ENCODE measurements at places on chromosomes 12 and 14.

- no peak for DNase-seq
Observed at GRCh38 chr12:48192861-48193260, 9.4 kb downstream of the CCDC184 start.

DNA sequence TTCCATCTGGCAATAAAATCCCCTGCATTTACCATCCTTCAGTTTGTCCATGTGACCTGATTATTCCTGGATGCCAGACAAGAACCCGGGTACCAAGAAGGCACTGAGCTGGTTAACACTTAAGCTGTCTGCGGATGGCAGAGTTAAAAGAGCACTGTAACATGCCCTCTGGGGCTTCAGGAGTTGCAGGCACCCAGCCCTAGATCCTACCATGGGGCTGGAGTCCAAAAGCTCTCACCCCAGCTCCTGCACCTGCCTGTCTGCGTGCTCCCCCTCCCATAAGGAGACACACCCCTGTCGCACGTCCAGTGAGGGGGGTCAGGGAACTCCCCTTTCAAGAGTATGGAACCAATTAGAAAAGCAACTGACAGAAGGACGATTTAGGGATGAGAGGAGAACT, 14.6 kb upstream of the FBXO34 start:
- no peak for DNase-seq

DNA sequence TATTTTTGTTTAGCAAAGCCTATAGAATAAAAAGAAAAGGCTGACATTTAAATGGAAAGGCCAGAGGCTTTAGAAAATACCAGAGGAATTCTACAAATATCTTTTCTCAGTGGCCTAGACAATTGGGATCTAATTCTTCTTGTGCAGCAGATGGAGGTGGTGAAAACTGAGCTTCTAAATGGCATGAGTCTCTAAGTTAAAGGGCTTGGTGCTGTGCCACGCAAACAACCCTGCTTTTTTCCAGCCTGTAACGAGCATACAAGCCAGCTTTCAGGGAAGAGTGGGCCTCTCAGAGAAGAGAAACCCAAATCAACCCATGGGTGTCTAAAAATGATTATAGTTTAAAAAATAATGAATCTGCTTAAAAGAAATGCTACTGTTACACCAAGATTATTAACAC, 237.9 kb upstream of the NAV3 start:
- no peak for DNase-seq

DNA sequence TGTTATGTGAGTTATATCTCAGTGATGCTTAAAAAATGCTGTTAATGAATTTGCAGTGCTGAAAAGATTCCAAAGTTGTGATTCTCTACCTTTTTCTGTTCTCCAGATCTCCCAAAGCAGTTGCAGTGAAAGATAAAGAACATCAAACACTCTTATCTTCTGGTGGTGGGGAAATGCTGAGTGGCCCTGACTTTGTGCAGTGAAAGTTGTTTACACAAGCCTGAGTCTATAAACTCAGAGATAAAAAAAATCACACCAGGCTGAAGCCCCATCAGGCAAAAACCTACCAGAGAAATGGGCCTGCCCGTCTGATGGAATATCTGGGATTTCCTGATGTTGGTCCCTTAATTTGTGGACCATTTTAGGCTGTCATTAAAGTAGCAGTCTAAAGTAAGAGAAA, 46.1 kb downstream of the RASSF3 start:
- DNase-seq = no peak

DNA sequence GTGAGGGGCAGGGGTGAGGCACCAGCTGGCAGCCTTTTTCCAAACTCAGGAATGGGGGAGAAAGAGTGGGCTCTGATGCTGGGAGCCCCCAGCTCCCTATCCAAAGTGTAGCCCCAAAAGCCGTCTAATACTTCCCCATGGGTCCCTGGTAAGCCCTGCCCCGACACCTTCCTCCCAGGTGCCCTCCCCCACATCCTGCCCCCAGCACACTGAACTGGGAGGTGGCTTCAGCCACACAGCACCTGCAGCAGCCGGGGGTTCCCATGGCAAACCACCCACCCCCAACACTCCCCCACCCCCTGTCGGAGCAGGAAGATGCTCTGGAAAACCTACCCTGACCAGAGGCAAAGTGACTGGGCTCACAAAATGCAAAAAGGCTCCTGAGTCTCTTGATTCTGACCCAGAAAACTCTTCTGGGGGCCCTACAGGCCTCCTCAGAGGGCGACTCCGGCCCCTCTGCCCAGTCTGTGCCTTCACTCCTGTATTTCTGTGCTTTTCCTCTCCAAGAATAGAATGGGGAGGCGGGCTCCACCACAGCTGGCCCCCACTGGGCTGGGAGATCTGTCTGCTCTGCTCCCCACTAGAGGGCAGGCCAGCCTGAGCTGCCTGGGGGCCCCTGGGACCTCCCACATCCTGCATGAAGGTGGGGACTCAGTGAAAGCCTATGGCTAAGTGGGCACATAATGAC, 81.6 kb downstream of the ITPK1 start:
- peak; percentile 46 for DNase-seq

GRCh38 chr12:1481326-1481725, 113.1 kb downstream of the FBXL14 start:
- no peak for DNase-seq

GRCh38 chr12:19709889-19710288, 270.6 kb downstream of the AEBP2 start:
- DNase-seq = no peak

GRCh38 chr12:20631711-20632110, 63.4 kb upstream of the SLCO1C1 start:
- DNase-seq = no peak

DNA sequence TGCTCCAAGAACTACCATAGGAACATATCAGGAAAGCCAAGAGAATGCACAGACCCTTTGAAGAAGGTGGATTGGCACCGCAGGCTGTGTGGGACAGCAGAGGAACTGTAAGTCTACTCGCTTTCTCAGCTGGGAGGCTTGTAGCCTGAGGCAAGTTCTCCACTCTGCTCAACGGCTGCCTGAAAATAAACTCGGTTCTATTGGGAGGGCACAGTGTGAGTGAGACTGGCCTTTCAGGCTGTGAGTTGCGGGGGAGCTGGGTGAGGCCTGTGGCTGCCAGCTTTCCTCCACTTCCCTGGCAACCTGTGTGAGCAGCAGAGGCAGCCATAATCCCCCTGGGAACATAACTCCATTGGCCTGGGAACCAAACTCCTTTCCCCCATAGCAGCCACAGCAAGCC, 132.1 kb downstream of the ANKS1B start:
- no peak for DNase-seq

Data from stimulated activated CD8-positive, alpha-beta memory T cell treated with anti-CD3 and anti-CD28 coated beads, Interleukin-4, amount 100 ng/mL, for 1 hour (primary cell).